Fibroblast of the aortic adventitia (primary cell): ENCODE measurements at places on chromosomes 5 and 9. TPM values are rescaled to one million over a fixed set of nuclear protein-coding genes. Genes with fewer than 3 reads are reported as not detected.

Gene SOX30
- 0.09 TPM in 1 of 2 replicates, not detected in the other for total RNA-seq

- DNase-seq: no peak
Measured at GRCh38 chr5:43034591-43034968, 5.5 kb downstream of the ANXA2R start.

Gene TRIM7
- total RNA-seq: 0.74 and 3.3 TPM in 2 replicates

- DNase-seq: no peak
Measured at GRCh38 chr5:104048231-104048630, 485.6 kb upstream of the NUDT12 start.

GRCh38 chr9:89078860-89079259, 87.6 kb downstream of the S1PR3 start:
- DNase-seq: peak; percentile 92

DNA sequence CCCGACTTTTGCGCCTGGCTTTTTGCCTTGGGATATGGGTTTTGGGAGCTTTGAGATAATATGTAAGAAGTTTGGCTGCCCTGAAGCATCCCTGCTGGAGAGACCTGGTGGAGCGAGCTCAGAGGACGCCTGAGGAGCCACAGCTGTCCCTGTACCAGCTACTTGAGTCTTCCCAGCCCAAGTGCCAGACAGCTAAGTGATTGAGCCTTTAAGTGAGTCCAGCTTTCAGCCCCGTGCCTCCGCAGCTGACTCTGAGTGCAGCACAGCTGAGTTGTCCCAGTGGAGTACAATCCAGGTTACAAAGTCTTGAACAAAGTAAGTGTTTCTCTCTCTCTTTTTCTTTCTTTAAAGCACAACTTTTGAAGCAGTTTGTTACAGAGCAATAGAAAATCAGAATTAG, 203.8 kb upstream of the DAP start:
- DNase-seq: no peak

- DNase-seq: no peak
Measured at GRCh38 chr5:116885825-116886224, 311.2 kb upstream of the SEMA6A start.

Gene LHFPL2
- 42.8 and 81.2 TPM in 2 replicates for total RNA-seq

Gene BARHL1
- total RNA-seq: not detected in 2 replicates

- DNase-seq: no peak
Measured at GRCh38 chr9:133519693-133520092, 5.1 kb downstream of the MYMK start.

DNA sequence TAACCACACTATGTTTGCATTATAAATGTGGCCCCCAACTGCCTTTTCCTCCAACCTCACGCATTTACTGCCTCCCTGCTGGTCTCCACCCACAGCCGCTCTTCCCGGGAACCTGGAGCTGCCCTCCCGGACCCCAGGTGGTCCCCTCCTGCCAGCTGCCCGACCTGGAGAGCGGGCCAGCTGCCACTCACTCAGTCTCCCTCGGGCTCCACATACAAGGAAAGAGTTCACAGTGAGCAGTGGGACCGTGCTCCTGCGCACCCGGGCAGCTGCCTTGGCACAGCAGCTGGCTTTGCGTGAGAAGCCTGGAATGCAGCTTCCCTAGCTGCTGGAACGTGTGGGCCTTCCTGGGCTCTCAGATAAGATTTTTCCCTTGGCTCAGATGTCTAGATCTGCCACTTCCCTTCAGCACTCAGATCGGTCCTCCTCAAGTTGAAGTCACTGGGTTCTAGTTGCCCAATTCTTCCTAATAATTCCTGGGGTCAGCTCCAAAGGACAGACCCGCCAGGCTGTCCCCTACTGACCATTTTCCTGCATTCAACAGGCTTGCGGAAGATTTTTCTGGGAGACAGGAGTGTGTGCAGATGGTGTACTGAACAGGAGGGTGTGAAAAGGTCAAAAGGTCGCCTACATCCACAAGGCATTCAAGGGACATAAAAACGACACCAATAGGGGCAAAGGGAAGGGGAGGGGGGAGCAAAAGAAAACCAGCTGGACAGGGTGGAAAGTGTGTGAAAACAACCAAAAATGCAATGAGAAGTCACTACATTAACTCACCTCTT, 69.1 kb downstream of the MYO10 start:
- peak; percentile 67 for DNase-seq

DNA sequence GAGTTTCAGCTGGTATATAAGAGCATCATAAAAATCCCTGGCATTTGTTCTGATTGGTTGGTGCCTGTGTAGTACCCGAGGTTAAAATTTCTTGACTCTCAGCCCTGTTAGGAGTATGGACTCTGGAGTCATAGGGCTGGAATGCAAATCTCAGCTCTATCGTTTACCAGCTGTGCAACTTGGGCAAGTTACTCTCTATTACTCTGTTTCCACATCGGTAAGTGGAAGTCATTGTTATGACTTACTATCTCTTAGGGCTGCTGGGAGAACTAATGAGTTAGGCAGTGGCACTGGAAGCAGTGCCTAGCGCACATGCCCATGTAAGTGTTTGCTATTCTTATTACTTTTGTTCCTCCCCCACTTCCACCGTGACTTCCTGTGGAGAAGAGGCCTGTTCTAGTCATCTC, 141.6 kb downstream of the BOD1 start:
- DNase-seq: peak; percentile 75

DNA sequence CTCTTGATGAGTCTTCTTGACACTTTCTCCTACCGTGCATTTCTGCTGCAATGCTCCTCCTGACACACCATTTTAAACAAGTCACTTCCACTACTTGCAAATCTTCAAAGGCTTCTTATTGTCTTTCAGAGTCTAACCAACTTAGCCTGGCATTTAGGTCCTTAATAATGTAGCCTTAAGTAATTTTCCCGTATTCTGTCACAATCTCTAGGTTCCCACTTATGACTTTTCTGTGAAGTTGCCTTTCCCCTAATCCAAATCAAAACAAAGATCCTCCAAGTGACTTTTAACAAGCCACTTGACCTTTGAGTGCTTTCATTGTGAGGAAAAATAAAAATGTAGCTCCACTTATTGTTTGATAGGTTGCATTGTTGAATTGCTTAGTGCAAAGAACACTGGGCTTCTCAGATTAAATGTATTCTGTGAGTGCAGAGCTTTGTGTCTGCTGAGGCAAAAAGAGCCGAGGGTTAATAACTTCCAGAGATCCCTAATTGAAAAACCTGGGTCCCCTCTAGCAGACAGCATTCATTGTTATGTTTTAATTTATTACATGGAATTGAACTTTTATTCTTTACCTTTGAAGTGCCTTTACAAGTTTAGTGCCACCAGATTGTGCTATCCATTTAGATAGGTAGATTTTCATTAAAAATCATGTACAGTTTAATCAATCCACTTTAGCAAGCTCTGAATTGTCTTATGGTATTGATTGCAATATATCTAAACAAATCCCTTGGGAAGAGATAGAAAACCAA, 341.7 kb upstream of the TYRP1 start:
- DNase-seq: no peak

GRCh38 chr5:137498301-137498735, 808 bp downstream of the SPOCK1 start:
- peak; percentile 32 for DNase-seq

Gene GRPEL2
- total RNA-seq: 24.4 and 37.0 TPM in 2 replicates

Gene HSPB3
- 0.63 TPM in 1 of 2 replicates, not detected in the other for total RNA-seq

Gene TNC
- 8.3 and 49.7 TPM in 2 replicates for total RNA-seq

DNA sequence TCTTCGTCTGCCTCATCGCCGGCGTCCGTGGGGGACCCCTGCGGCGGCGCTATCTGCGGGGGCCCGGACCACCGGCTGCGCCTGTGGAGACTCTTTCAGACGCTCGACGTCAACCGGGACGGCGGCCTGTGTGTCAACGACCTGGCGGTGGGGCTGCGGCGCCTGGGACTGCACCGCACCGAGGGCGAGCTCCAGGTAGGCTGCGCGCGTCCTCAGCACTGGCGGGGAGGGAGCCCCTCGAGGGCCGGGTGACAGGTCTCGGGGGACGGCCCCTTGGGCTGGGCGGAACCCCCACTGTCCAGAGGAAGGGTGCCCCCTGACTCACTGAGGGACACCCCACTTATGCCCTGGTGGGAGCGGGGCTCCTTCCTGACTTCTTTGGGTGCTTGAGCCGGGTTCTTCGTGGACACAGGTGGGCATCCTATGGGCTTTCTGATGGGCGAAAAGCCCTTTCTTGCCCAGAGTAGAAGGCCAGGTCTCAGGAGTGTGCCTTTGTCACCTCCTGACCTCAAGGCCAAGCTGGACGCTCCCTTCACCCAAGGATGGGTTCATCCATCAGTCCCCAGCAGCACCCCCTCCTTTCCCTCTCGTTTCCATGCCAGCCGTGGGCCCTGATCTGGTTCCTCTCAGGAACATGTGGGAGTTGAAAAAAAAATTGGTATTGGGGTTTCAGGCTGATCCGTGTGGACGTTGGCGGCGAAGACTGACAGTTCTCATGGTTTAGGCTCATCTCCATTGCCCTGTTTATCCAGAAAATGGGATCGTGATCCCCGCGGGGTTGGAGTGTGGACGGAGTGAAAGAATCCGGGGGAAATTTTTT, 564 bp downstream of the SLC25A25 start:
- no peak for DNase-seq
